ENCODE measurements at places on chromosomes 2 and 18.

- DNase-seq = no peak
These were observed 30.9 kb upstream of the RPL31 start for GRCh38 chr2:100971221-100971620.

DNA sequence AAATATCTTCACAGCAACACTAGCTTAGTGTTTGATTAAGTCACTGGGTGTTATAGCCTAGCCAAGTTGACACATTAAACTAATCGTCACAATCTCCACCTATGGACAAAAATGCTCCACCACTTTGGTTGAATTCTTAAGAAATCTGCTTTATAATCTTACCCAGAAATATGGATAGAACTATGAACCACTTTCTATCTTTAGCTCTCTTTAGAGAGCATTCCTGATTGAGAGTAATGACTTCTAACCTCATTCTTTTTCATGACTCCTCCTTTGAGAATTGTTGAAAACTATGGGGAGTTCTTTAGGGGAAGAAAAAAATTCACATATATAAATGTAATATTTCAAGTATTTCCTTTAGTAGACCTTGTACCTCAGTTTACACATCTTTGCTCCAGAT is 1282.2 kb upstream of the ZEB2 start:
- no peak for DNase-seq

GRCh38 chr2:100537918-100538317 is 24.9 kb upstream of the PDCL3 start:
- DNase-seq = no peak

DNA sequence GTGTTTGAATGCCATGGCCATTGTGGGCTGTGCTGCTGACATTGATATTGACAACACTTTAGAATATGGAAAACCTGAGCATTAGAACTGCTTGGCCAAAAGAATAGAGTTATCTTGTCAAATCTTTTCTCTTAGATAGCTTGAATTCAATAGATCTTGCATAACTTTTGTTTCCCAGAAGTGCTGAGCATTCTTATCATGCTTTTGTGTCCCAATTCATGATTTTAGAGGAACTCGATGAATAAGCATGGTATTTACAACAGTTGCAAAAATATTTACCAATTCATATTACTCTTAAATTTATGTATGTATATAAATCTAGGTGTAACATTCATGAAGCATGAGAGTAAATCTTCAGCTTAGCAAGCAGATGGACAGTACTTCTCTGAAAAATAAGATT is 508.0 kb downstream of the BCL11A start:
- no peak for DNase-seq

DNA sequence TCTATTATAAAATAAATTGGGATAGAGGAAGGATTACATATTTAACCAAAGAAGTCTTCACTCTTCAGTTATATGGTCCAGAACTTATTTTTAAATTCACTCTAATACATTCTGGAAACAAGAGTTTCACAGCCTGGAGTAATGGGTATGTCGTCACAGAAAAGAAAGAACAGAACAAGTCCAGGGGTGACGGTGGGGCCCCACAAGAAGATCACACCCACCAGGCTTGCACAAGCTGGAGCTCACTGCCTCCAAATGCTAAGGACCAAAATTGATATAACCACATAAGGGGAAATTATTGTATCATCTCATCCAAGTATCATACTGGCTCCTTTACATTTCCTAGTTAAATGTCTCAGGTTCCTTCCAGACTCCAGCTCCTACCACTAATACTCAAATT is 11.3 kb downstream of the LRPPRC start:
- DNase-seq = no peak

DNA sequence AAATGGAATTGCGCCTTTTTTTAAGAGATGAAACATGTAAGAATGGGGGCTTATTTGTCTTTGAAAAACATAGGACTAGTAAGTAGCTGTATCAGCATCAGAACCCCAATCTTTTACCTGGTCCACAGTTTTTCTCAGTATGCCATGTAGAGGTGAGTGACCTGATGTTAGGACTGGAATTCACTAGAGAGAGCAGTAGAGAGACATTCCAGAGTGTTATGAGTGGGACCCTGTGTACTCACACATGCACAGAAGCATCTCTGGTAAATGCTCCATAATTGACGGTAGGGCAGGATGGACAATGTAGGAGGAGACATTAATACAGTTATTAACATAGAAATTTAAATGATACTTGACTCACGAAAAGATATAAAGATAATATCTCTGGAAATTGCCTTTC is 1.4 kb upstream of the GALNT13 start:
- no peak for DNase-seq

DNA sequence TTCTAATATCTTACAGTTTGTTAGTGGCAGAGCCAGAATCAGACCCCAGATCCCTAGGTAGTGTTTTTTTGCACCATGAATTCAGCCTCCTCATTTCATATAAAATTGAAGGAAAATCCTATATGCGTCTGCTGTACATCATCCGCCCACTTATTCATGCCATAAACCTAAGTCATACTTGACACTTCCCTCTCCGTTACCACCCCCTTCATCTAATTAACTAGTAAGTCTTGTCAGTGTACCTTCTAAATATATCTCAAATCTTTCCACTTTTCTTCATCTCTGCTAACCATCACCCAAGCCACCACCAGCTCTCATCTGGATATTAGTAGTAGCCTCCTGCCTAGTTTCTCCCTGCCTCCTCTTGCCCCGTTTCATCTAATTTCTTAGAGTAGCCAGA is 248.7 kb upstream of the SIX3 start:
- DNase-seq = no peak

DNA sequence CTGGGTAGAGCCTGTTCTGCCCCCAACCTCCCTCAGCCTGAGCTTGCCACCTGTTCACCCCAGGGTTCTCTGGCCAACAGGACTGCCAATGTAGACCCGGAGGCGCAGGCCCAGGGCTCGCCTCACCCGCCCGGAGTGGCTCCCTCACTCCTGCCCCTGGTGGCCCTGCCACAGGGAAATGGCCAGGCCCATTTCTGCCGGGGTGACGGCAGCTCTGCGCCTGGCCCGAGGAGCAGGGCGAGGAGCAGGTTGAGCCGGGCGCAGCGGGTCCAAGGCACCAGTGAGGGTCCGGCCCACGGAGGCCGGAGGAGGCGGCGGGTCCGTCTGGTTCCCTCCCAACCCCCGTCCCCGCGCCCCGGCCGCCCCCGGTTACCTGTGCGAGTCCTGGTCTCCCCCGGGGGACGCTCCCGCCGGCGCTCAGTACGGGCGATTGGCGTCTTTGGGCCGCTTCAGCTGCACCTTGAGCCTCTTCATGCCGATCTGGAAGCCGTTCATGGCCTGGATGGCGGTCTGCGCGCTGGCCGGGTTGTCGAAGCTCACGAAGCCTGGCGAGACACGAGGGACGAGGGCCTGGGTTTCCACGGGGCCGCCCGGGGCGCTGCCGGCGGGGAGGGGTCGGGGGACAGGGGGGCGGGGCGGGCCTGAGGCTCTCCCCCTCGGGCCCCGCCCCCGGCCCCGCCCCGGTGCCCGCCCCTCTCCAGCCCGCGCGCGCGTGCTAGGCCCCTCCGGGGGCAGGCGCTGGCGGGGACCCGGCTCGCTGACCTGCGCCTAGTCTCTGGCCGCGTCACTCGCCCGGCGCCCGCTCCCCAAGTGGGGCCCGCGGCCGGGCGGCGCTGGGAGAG is 312.0 kb downstream of the CELF4 start:
- DNase-seq = no peak

DNA sequence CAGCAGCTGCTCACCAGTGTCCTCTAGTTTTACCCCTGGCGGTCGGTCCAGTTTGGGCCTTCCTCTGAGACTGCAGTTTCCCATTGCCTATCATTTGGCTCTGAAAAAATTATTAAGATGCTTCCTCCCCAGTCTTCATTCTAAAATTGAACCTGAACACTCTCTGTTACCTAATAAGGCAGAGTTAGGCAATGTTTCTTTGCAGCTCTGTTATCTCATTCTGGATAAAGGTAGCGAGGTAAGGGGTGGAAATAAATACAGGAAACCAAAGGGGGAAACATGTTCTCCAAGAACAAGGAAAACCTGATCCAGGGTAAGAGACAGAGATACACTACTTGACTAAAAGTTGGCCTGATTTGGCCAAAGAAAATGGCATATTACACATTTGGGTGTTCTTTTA is 91.0 kb upstream of the FZD5 start:
- DNase-seq = no peak

- DNase-seq = no peak
These were observed 136.8 kb upstream of the ID2 start for GRCh38 chr2:8544786-8545694.

DNA sequence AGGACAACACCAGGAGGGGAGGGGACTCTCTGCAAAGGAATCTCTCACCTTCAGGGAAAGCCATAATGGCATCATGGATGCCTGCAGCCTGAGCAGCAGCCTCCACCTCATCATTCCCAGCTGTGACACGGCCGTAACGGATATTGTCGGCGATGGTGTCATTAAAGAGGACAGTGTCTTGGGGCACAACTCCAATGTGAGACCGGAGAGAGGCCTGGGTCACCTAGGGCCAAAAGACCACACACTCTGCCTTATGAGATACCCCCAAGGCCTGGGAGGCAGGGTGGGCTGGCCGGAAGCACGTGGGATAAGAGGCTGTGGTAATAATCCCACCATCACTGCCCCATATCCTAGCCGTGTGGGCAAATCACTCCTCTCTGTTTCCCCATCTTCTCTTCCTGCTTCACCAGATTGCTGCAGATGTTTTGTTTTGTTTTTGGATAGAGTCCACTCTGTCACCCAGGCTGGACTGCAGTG is 4.3 kb downstream of the ZFAND2B start:
- DNase-seq = no peak

DNA sequence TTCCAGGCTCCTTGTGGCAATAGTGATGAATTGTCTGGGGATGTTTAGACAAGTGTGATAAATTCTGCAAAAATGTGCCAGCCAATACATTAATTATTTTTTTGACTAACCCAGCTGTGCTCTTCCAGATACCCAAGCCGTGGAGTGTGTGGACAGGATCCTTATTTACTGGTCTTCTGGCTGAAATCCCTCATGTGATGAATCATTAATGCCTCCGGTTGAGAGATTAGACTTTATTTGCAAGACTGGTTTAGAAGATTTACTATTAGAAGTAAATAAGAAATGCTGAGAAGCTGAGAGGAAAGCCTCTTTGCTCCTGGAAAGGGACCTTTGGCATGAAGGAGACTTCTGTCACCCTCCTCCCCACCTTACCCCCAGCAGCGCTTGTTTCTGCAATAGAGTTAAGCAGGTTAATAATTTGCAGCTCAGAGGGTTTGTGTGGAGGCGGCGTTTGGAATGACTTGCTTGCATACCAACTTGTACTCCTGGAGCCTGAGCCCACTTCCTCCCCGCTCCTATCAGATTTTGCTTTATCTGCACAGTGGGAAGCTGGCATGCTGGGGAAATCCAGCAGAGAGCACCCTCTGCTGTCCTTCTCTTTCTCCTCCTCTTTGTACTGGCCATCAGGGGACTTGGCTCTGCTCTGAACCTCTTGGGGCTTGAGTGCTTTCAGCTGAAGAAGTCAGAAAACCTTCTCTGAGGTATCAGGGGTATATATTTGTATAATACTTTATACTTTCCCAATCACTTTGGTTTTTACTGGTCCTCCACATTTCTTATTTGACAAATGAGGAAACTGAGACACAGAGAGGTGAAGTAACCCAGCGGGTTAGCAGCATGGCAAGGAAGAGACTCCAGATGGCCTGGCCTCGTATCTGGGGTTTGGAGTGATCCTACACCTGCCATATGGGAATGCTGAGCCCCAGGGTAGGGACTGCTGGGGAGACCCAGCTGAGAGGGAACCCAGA is 16.3 kb downstream of the SLC3A1 start:
- peak; percentile 100 for DNase-seq

- no peak for DNase-seq
These were observed 94.3 kb downstream of the SEPTIN10 start for GRCh38 chr2:109519513-109519912.

DNA sequence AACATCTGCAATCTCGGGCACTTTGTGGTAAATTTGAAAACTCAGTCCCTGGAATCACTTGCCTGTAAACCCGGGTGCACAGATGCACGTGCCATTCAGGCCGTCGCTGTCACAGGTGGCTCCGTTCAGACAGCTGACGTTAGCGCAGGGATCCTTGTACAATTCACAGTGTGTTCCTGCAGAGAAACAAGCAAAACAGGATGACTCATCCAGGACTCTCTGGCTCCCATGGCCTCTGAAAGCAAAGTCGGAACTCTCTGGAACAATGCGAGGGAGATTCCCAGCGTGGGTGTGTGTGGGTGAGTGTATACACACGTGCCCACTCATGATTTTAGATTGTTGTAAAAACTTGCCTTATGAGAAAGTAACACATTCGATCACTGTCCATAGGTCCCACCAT is 136.1 kb upstream of the PID1 start:
- peak; percentile 95 for DNase-seq

- DNase-seq = no peak
These were observed 2.0 kb upstream of the MYT1L start for GRCh38 chr2:2333076-2333475.

All from renal cortical epithelial cell (primary cell).